Stomach (tissue), 19 donors: ENCODE measurements at places on chromosomes 11 and 22. TPM values are rescaled to one million over a fixed set of nuclear protein-coding genes. Genes with fewer than 3 reads are reported as not detected.

The GNAZ gene
- total RNA-seq: 18.4 TPM

The CRYBB2 gene
- not detected for total RNA-seq

The TSGA10IP gene
- total RNA-seq: not detected

The ALDH3B2 gene
- not detected for total RNA-seq

The NOX4 gene
- total RNA-seq: 1.0 TPM

The GAS2 gene
- 4.8 TPM for total RNA-seq
